ENCODE measurements at places on chromosomes 6 and 20. TPM values are rescaled to one million over a fixed set of nuclear protein-coding genes. Genes with fewer than 3 reads are reported as not detected.

Gene EGFL8
- 1.9 TPM for total RNA-seq

Gene DEFB124
- not detected for total RNA-seq

Gene IYD
- total RNA-seq: not detected

Gene KCNK5
- total RNA-seq: 1.2 TPM
